ENCODE measurements at places on chromosomes 13 and 19.

GRCh38 chr13:98072476-98072875 is 70.4 kb upstream of the FARP1 start:
- no peak for DNase-seq

GRCh38 chr13:95160112-95160906 is 140.9 kb downstream of the ABCC4 start:
- DNase-seq, result no peak

DNA sequence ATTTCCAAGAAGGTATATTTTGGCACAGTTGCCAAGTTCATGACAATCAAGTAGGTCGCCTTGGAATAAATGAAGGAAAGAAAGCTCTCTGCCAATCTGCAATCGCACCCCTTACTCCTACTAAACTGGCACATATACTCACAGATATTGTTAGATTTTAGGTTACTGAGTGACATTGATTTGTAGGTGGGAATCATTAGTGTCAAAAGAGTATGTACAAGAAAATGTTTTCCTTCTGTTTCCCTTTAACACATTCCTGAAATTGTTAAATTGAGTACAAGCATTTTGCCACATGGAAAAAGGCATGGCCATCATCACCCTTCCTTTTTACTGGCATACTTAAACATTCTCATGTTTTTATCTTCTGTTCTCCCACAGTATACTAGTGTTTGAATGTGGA is 2868.3 kb upstream of the PCDH20 start:
- no peak for DNase-seq

DNA sequence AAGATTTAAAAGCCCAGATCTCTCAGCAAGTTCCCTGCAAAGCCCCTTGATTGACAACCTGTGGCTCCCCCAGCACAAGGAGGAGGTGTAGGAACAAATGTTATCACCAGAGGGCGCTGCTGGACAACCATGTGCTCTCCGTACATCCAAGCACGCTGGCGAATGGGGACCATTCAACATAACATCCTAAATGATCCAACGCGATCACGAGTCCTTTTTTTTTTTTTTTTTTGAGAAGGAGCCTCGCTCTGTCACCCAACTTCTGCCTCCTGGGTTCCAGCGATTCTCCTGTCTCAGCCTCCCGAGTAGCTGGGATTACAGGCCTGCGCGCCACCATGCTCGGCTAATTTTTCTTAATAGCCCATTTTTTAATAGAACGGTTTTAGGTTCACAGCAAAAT is 52.0 kb downstream of the NWD1 start:
- peak; percentile 40 for DNase-seq

DNA sequence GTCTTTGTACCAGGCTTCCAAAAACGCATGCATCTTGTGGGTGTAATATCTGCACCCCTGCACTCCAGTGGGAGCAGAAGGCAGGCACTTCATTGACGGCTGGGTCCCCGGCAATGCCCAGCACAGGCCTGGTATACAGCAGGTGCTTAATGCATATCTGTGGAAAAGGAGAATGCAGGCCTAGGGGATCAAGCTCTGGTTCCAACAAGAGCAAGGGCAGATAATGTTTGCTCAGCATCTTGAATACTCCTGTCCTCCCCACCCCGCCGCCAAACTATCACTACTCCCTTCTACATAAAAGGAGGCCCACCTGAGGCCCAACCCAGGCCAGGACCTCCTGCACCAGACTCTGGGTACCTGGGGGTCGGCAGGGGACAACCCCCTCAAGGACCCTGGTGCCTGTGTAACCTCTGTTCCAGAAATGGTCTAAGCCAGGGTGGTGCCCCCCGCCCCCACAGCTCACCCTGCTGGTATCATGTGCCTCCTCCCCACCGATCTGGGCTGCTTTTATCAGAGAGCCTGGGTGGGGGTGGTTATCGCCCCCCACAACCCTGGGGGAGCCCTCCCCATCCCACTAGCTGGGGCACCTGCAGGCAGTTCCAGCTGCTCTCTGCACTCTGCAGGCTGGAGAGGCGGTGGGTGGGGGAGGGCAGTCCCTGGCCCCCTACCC is 4.8 kb downstream of the KLF16 start:
- DNase-seq, result no peak

GRCh38 chr19:41868120-41868988 is 8.3 kb downstream of the RPS19 start:
- no peak for DNase-seq

DNA sequence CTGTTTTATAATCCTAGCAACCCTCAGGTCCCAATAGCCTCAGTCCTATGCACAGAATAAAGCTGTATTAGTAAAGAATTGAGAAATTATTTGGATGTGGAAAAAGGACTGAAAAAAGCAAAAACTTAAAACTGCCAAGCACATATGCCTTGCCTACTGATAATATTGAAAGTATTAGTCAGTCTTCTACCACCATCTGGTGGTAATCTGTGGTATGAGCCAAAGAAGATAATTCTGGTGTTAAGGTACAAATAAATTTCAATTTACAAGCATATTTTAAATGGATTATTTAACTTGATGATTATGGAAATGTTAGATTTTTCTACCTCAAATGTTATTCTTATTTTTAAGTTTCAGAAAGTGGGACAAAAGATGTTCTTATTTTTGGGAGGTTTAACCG is 460.3 kb upstream of the KLHL1 start:
- DNase-seq, result no peak

- no peak for DNase-seq
Observed at GRCh38 chr13:109976206-109976997, 190.0 kb upstream of the IRS2 start.

Measured in activated T-helper 1 cell treated with Interleukin-2 at 50 U/mL for 16 hours (primary cell).